ENCODE measurements at places on chromosomes 11 and 22.

DNA sequence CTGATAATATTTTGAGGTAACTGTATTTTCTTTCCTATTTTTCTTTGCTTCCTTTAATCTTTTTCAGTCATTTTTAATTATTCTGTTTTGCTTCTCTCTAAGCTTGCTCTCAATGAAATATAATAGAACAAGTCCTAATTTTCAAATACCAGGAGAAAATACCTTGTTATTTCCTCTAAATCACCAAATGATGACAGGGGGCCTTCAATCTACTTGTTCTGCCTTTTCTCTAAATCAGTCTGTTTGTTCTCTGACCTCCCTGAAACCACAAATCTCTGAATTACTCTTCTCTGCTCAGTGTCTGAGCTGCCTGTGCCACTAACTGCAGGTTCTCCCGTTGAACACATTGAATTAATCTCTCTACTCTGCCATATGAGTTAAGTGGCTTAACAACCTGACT is 286.2 kb downstream of the C11orf87 start:
- DNase-seq = no peak

DNA sequence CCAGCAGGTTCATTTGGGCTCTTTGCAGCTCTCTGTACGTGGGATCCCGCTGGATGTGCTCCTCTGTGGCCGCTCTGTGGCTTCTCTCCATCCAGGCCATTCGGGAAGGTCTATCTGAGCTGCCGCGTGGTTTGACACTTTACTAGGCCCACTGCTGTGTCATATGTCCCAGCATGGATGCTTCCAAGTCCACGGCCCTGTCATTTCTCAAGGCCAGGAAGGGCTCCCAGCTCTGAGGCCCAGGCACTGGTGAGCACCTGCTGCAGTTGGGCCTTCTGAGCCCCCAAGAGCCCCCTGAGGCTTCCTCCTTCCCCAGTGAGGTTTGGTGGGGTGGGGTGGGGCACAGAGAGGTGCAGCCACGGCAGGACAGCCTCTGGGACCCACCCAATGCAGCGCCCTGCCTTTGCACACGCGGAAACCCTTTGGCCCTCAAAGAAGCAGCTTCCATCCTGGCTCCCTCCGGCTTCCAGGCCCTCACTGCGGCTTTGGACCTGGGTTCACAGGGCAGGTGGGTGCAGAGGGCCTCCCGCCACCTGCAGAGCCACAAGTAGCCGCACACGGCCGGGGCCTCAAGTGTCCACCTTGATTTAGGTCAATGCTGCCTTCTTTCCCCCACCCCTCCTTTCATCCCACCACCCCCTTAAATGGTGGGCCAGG is 44.5 kb upstream of the FGF3 start:
- DNase-seq = no peak

- no peak for DNase-seq
Observed at GRCh38 chr22:47919893-47920292, 1157.4 kb downstream of the TBC1D22A start.

DNA sequence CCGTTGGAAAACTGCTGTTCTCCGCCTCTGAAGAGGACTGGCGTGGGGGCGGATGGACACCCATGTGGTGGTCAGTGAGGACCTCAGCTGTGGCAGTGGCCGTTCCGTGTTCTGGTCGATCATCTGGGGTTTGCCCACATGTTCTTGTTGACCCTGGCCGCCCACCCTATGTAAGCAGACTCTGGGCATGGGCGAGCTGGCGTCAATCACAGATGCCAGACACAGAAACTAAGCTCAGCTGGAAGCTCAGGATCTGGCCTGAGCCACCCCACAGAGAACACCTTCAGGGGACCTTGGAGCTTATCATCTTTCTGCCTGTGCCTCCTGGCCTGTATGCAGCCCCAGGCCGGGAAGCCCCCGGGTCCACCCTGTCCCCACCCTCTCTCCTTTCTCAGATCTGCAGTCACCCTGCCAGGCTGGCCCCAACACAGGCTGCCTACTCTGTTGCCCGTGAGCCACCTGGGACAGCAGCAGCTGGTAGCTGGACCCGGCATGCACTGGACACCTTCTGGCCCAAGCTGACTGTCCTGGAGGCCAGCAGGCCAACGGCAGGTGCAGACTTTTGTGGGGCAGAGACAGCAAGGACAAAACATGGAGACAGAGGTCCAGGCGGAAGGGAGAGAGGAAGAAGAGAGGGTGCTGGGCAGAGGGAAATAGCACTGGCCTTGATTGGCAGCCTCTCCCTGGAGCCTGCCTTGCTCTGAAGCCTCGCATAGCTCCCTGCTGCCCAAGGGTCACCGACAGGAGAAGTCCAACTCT is 91.5 kb downstream of the PHF21B start:
- DNase-seq = no peak

- DNase-seq = no peak
Observed at GRCh38 chr22:44473166-44473565, 24.9 kb downstream of the RTL6 start.

GRCh38 chr11:126186708-126187529 is 24.5 kb downstream of the RPUSD4 start:
- DNase-seq = no peak

GRCh38 chr22:42026705-42027104 is 28.1 kb downstream of the WBP2NL start:
- no peak for DNase-seq

Measured in choroid plexus epithelial cell (primary cell).